Endodermal cell (in vitro differentiated cells): ENCODE measurements at places on chromosomes 2 and 18. TPM values are rescaled to one million over a fixed set of nuclear protein-coding genes. Genes with fewer than 3 reads are reported as not detected.
A peak's percentile ranks its signal among the peaks of the same experiment; 100 is the strongest.

DNA sequence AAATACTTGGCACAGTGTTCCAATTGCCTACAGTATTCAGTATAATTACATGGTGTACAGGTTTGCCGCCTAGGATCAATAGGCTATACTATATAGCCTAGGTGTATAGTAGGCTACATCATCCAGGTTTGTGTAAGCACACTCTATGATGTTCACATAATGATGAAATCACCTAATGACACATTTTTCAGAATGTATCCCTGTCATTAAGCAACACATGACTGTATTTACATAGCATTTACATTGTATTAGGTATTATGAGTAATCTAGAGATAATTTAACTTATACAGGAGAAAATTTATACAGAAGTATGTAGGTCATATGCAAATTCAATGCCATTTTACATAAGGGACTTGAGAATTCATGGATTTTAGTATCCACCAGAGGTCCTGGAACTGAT, 35.4 kb downstream of the SCN7A start:
- H3K4me1 ChIP-seq, result no peaks in the 10 kb centered on the region
- no peak overlapping the region for H3K4me3 ChIP-seq
- H3K27me3 ChIP-seq, result no peaks in the 10 kb centered on the region

- H3K27me3 ChIP-seq, result no peaks in the 10 kb centered on the region
- peaks cover 7% of the 10 kb centered on the region for H3K4me1 ChIP-seq
- no peak overlapping the region for H3K4me3 ChIP-seq
- no peaks in the 10 kb centered on the region for H3K36me3 ChIP-seq
- no peak overlapping the region for H3K27ac ChIP-seq
Measured at GRCh38 chr18:49933530-49934128, 120.3 kb upstream of the ACAA2 start.

DNA sequence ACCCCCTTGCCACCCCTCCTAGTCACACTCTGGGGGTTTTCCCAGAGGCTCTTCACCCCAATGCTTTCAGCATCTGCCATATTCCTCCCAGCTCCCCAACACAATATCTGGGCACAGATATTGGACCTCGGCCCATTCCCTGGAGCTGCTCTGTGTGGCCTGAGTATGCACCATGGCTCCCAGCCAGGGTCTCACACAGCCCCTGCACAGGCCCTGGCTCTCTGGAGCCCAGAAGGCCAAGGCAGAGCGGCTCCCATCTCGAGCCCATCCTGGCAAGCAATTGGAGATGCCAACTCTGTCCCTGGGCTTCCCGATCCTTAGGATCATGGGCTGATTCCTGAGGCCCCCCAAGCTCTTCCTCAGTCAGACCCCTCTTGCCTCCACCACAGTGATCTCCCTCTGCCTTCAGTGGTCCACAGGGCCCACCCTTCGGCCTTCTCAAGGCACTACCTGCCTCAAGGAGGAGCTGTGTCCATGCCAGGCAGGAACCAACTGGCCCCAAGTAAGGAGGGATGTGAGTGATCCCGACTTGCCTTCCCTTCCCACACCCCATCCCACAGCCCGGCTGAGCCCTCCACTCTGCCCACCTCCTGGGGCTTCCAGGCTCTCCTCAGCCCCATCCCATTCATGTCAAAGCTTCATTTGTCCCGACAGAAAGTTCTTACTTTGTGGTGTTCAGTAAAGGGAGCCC, 62.7 kb downstream of the ADD2 start:
- H3K4me1 ChIP-seq, result peaks cover 5% of the 10 kb centered on the region
- no peak overlapping the region for H3K27ac ChIP-seq
- no peaks in the 10 kb centered on the region for H3K36me3 ChIP-seq
- no peak overlapping the region for H3K4me3 ChIP-seq

DNA sequence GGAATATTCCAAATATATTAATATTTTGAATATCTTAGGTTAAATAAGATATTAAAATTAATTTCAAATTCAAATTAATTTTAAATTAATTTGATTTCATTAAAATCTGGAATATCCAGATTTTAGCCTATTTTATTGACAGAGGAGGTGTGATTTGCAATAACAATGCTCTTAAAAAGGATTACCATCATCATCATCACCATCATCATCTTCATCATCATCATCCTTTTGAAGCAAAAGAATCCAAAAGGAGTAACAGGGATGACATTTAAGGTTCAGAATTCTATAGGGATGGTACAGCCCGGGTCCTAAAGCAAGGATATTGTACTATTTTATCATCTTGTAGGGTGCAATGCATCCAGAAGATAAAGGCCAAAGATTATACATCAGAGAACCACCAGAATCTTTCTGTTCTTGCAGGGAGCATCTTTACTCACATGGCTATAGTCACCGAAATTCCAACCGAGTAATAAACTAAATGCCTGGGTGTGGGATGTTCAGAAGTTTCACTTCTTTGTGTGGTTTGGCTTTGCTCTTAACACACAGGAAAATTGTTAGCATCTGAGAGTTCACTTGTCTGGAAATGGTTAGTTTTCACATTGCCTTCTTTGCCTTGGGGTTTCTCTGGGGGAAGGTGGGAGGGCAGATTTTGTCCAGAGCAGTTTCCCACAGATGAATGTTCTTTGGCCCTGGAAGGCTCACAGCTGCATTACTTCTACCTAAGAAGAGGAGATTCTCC, 99.1 kb upstream of the ITGA6 start:
- H3K27ac ChIP-seq, result no peak overlapping the region
- no peaks in the 10 kb centered on the region for H3K4me1 ChIP-seq
- no peak for DNase-seq
- peaks cover 6% of the 10 kb centered on the region for H3K27me3 ChIP-seq
- no peaks in the 10 kb centered on the region for H3K36me3 ChIP-seq
- no peak overlapping the region for H3K4me3 ChIP-seq

GRCh38 chr18:71936744-71937143, 607.4 kb downstream of the CBLN2 start:
- no peaks in the 10 kb centered on the region for H3K27me3 ChIP-seq
- no peak for DNase-seq
- H3K4me3 ChIP-seq, result no peak overlapping the region
- H3K4me1 ChIP-seq, result no peaks in the 10 kb centered on the region

DNA sequence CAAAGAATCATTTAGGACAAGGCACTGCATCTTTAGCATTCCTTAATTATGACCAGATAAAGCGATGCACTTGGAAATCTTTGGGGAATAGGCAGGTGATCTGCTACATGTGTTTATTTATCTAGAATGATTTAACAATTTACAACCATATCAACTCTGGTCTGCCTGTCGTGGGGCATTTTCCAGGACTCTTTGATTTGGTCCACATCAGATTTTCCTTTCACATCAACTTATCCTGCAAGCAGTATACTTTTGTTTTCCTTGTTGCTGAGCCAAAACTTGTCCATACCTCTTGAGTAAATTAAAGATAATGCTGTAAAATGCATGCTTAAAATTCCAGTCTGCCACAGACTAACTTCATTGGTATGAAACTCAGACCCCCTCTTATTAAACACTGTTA, 312.4 kb upstream of the TCF4 start:
- no peak overlapping the region for H3K4me3 ChIP-seq
- no peak for DNase-seq
- H3K27ac ChIP-seq, result no peak overlapping the region
- no peaks in the 10 kb centered on the region for H3K36me3 ChIP-seq
- H3K4me1 ChIP-seq, result peaks cover 11% of the 10 kb centered on the region

DNA sequence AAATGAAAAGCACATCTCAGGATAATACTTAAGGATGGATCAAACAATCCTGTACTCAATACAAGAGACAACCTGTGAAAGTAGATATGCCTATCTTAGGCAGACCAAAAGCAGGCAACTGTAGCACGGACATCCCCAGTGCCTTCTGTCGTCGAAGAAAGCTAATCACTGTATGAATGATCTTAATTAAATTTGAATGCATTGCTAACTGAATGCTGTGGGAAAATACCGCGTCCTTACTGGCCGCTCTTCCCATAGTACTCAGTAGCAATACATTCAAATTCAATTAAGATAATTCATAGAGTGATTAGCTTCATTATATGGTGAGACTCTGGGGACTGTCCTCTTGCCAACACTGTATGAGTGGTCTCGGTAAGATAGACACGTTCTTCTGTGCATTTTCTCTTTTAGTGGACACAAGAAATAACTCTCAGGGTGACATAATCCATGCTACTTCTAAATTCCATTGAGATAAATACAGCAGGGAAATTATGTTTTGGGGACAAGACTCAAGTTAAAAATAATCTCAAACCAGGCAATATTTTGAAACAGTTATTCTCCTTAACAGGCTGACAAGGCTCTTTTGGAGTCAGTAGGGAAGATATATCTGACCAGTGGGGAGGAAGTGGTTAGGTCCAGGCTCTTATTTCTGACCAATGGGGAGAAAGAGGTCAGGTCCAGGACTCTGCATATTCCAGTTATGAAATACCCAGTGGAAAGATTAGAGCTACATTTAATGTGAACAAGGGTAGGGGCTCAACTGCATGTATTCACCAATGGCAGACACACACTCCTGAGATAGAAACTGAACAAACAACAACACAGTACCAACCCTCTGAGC, 97.3 kb downstream of the DOCK10 start:
- H3K27me3 ChIP-seq, result no peaks in the 10 kb centered on the region
- no peak overlapping the region for H3K27ac ChIP-seq
- no peak for DNase-seq
- no peaks in the 10 kb centered on the region for H3K4me1 ChIP-seq
- no peak overlapping the region for H3K4me3 ChIP-seq
- H3K36me3 ChIP-seq, result no peaks in the 10 kb centered on the region

- no peaks in the 10 kb centered on the region for H3K27me3 ChIP-seq
- H3K27ac ChIP-seq, result no peak overlapping the region
- no peaks in the 10 kb centered on the region for H3K4me1 ChIP-seq
- H3K4me3 ChIP-seq, result no peak overlapping the region
- DNase-seq, result no peak
Measured at GRCh38 chr2:100875516-100876230, 55.7 kb downstream of the NPAS2 start.

- no peaks in the 10 kb centered on the region for H3K27me3 ChIP-seq
- no peak overlapping the region for H3K4me3 ChIP-seq
- peak; percentile 44 for DNase-seq
- peak overlapping the region; percentile 40 for H3K27ac ChIP-seq
- H3K4me1 ChIP-seq, result no peaks in the 10 kb centered on the region
Measured at GRCh38 chr2:99729104-99730025, 239.5 kb upstream of the REV1 start.

GRCh38 chr18:79952996-79953559, 1.6 kb upstream of the SLC66A2 start:
- no peaks in the 10 kb centered on the region for H3K4me1 ChIP-seq
- H3K36me3 ChIP-seq, result peaks cover 10% of the 10 kb centered on the region
- DNase-seq, result peak; percentile 82
- no peak overlapping the region for H3K4me3 ChIP-seq

- H3K36me3 ChIP-seq, result no peaks in the 10 kb centered on the region
- no peak overlapping the region for H3K4me3 ChIP-seq
- no peaks in the 10 kb centered on the region for H3K27me3 ChIP-seq
- DNase-seq, result no peak
- H3K4me1 ChIP-seq, result no peaks in the 10 kb centered on the region
Measured at GRCh38 chr2:54908591-54908990, 141.7 kb downstream of the RTN4 start.

DNA sequence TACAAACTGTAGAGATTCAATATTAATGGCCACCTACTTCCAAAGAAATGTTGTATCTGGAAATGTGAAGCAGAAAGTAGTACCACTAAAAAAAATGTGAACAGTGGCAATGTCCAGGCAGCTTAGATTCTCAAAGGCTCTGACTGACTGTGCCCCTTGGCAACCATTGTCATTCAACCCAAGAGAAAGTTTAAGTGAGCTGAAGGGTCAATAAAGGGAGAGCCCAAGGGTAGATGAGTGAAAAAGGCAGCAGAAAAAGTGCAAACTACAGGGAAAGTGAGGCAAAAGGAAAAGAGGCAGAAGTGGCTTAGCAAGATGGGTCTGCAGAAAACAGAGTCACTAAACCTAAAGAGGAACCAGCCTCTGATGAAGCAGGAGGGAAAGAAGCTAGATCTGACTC, 802.9 kb downstream of the CPS1 start:
- H3K36me3 ChIP-seq, result no peaks in the 10 kb centered on the region
- no peak overlapping the region for H3K27ac ChIP-seq
- no peak for DNase-seq
- H3K4me1 ChIP-seq, result peaks cover 3% of the 10 kb centered on the region
- no peak overlapping the region for H3K4me3 ChIP-seq

DNA sequence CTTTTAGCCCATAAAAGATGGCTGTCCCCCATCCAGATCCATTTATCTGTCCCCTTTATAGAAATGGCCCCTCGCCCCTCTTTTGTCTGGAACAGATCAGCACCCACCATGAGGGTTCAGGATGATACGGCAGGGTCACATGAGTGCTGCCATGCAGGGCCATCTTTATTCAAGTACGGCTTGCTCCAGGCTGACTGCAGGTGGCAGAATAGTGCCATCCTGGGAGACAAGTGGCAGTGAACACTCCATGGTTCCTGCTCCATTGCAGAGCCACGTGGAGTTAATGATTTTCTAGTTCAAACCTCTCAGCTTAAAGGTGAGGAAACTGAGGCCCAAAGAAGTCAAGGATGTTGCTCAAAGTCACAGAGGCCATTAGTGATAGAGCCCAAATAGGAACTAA, 180.6 kb downstream of the CLIP4 start:
- no peak overlapping the region for H3K27ac ChIP-seq
- H3K4me3 ChIP-seq, result no peak overlapping the region
- no peaks in the 10 kb centered on the region for H3K27me3 ChIP-seq
- peak; percentile 72 for DNase-seq
- H3K36me3 ChIP-seq, result no peaks in the 10 kb centered on the region

DNA sequence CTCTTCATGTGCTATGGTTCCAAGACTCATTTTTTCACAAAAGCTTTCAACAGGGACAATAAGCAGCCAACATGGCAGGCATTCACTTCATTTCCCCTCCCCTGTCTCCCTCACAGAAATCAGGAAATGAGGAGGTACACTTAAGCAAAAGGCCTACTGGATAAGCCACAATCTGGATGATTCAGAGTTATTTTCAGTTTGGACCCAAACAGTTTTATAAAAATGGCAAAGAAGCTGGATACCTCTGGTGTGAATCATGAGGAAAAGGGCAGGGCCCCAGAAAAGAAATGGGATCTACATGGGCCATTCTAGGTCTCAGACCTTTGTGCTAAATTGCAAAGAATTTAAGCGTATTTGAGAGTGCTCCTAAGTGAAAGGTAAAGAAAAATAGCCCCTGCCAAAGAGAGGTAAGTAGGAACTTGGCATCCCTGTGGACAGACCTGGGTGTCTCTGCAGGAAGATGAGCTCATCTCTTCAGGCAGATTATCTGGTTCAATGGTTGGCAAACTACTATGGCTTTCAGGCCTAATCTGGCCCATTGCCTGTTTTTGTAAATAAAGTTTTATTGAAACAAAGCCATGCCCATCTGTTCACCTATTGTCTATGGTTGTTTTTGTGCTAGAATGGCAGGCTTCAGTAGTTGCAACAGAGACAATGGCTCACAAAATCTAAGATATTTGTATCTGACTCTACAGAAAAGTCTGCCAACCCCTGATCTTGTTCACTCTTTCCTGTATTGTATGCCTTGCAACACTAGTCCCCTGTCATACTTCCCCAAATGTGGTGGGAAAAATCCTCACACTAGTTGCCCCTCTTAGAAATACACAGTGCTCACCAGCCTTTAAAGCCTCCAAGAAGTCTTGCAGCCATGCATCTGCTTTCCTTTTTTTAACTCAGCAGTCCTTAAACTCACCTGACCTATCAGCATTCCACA, 315.0 kb downstream of the ALK start:
- no peak for DNase-seq
- H3K4me3 ChIP-seq, result no peak overlapping the region
- no peaks in the 10 kb centered on the region for H3K36me3 ChIP-seq
- H3K27ac ChIP-seq, result no peak overlapping the region
- H3K27me3 ChIP-seq, result no peaks in the 10 kb centered on the region

Gene ASTL
- not detected in 3 replicates for total RNA-seq

Gene CPO
- total RNA-seq, result 0.42 to 0.95 TPM (median 0.70 TPM) in 3 replicates

Gene MTIF2
- 29.8 and 30.7 TPM in 2 replicates for total RNA-seq

Gene VWC2L
- total RNA-seq, result not detected in 3 replicates

Gene PPP1R1C
- 6.1 and 8.1 TPM in 2 replicates for total RNA-seq

Gene CCDC178
- total RNA-seq, result 0.22 and 0.29 TPM in 2 replicates

Gene QPCT
- total RNA-seq, result 15.9 and 16.1 TPM in 2 replicates

Gene ASB18
- total RNA-seq, result not detected in 3 replicates

Gene ARHGAP15
- total RNA-seq, result 0.47 TPM in 1 of 2 replicates, not detected in the other

Gene AOX1
- total RNA-seq, result 10.3 to 15.5 TPM (median 12.0 TPM) in 3 replicates
